Fibroblast of gingiva (primary cell): ENCODE measurements at places on chromosomes 12 and 14.

- peak; percentile 24 for DNase-seq
Observed at GRCh38 chr12:120944645-120945217, 33.6 kb upstream of the HNF1A start.

- no peak for DNase-seq
Observed at GRCh38 chr14:87837296-87837695, 155.7 kb downstream of the GALC start.

DNA sequence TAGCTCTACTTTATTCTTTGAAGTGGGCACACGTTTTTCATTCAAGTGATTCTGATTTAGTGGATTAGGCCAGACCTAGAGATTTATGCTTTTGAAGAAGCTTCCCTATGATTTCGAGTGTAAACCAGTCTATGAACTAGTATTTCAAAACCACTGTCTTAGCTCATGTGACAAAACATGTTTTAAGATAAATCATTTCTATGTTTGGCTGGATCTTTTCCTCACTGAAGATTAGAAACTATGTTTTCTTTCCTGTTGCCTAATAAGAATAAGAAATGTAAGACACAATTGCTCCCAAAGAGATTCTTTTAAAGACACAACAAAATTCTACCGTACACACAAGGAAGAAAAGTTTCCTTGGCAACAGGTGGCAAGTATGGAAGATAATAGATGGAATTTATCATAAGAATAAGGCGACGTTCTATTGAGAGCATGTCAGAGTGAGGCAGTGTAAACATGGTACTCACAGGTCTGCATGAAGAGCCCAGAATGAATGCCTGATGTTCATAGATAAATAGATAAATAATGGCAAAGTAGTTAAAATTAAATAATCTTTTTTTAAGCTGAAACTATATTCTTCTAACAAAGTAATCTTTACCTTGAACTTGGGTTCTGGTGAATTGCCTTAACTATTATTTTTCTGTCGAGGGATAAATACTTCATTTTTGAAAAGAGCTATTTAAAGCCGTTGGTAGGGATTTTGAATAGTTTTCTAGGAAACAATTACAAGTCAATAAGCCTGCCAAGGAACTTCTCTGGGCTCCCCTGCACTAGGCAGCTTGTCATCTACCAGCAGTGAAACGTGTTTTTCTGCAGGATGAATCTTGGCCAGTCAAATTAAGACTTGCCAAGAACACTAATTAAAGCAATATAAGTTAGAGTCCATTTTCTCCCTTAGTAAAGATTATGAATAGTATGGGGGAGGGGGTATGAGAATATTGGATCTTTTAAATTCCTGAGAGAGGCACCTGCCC is 34.1 kb upstream of the C12orf75 start:
- peak; percentile 13 for DNase-seq

DNA sequence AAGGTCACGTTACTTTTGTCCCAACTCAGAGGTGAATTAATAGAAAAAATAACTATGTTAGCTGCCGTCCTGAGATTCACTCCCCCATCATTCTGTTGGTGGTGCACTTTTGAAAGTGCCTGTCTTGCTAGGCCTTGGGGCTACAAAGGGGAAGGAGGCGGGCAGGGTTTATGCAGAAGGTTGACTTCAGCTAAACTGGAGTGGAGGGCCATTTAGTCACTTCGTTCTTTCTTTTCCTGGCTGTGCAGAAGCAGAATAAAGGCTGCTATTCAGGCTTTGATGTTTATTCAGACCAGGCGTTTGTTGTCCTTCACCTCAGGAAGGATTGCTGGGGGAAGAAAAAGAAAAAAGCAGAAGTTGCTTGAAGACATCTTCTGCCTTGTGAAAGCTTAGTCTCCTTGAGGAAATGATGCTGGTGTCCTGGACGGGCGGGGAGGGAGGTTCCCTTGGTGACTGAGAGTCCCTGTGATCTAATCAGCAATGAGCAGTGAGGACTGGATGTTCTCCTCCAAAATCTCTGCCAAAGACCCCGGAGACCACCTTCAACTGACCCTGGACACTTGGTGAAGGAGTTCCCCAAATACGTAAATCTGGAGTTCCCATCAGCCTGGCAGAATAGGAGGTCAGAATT is 4.0 kb downstream of the GLT1D1 start:
- DNase-seq = no peak

- DNase-seq = peak; percentile 45
Observed at GRCh38 chr12:109863847-109864712, 16.3 kb downstream of the GLTP start.

DNA sequence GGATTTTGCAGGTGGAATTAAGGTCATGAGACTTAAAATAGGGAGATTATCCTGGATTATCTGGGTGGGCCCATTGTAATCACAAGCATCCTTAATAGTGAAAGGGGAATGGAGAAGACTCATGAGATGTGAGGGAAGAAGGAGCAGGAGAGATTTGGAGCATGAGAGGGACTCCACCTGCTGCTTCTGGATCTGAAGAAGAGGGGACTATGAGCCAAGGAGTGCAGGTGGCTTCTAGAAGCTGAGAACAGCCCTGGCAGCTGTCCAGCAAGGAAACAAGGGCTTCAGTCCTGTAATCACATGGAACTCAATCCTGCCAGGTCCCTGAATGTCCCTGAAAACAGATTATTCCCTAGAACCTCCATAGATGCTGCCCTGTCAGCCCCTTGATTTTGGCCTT is 67.8 kb downstream of the PELI2 start:
- DNase-seq = no peak

DNA sequence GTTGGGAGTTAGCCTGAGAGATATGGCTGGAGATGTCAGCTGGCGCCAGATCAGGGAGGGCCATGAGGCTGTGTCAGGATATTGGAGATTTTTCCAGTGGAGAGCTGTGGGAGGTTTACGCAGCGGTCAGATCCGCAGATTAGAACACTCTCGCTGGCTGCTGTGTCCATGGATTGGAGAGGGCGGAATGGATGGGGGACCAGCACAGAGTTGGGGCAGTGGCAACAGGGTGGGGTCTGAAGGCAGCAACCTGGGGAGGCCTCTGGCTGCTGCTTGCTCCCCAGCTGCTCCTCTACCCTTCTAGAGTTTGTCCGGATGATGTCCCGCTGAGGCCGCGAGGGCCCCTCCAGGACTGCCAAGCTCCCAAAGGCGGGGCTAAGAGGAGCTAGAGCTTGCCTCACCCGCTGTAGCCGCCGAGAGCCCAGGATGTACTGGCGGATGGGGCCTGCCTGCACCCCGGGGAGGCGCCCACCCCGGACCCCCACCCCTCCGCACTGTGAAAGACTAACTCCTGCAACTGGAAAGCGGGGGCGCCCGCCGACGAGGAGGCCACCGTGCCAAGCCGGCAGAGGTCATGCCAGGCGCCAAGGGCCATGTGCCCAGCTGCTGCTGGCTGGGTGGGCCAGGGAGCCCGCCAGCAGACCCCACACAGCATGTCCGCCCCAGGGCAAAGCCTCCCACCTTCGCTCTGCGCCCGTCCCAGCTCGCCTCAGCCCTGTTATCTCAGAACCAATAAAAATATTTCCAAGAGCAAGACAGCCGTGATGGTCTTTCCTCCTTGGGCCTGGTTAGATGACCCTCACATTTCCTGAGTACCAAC is 20.2 kb upstream of the MLEC start:
- DNase-seq = no peak

DNA sequence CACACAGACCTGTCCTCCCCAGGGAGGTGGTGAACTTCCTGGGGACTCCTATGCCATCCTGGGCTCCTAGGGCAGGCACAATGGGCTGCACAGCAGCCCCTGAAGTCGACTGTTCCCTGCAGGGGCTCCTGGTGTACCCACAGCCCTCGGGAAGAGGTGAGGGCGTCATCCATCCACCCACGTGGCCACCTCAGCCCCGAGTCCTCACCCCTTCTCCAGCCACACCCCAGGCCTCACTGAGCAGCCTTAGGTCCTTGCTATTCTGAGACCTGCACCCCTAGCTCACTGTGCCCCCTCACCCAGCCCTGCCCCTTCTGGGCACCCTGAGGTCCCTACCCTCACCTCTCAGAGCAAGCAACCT is 38.9 kb downstream of the BEGAIN start:
- no peak for DNase-seq
